ENCODE measurements at places on chromosomes 11 and 22.

DNA sequence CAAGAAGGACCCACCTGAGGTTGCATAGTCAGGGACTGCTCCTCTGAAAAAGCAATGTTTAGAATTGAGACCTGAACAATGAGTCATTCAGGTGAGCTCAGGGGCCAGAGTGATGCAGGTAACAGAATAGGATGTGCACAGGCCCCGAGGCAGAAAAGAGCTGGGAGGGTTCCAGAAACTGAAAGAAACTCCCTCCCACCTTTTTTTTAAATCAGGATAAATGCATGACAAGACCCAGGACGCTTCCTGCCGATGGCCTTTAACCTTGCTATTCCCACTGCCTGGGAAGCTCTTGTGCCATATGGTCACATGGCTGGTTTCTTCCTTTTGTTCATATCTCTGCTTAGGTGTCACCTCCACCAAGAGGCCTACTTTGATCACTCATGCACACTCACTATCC is 214.2 kb upstream of the ZBED5 start:
- DNase-seq, result no peak

DNA sequence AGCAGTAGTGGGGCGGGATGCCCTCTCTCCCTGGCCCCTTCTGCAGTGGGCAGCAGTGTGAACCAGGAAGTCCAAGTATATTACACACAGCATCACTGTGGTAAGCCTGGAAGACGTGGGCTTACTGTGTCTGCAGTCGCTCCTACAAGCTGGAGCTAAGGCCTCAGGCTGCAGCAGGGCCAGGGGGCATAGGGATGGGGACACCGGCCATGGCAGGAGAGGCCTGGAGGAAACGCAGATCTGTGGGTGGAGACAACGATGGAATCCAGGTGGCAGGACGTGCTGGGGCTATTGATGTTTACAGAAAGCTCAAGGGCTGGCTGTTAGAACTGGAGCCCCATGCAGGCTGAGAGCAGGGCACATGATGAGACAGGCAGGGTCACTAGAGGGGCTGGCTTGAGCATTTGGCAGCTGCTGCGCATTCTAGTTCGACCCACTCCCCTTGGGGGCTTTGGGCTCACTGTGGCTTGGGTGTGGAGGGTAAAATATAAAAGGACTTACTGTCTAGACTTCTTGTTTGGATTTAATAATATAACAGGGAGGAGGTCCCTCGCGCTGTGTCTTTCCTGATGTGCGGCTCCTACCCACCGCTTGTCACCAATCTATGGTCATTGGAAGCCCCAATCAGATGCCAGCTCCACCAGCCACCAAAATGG is 539.5 kb downstream of the TBC1D22A start:
- no peak for DNase-seq

- DNase-seq, result no peak
Measured at GRCh38 chr11:98710986-98711385, 309.8 kb upstream of the CNTN5 start.

DNA sequence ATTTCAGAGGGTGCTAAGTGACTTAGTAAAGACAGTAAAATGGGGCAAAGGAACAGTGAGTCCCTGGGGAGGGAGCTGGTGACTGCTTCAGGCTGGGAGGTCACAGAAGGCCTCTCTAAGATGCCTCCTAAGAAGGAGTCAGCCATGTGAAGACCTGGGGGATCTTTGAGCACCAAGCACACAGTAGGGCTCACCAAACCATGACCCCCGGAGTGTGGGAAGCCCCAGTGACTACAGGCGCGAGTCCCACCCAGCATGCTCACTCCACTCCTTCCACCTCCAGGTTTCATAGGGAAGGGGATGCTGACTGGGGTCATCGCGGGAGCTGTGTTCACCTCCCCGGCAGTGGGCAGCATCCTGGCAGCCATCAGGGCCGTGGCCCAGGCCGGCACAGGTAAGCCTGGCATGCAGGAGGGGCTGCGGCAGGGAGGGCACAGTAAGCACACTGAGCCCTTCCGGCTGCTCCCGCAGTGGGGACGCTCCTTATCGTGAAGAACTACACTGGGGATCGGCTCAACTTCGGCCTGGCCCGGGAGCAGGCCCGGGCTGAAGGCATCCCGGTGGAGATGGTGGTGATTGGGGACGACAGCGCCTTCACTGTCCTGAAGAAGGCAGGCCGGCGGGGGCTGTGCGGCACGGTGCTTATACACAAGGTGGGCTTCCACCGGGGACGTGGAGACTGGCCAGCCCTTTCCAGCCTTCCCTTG is 5.9 kb downstream of the TKFC start:
- DNase-seq, result no peak

DNA sequence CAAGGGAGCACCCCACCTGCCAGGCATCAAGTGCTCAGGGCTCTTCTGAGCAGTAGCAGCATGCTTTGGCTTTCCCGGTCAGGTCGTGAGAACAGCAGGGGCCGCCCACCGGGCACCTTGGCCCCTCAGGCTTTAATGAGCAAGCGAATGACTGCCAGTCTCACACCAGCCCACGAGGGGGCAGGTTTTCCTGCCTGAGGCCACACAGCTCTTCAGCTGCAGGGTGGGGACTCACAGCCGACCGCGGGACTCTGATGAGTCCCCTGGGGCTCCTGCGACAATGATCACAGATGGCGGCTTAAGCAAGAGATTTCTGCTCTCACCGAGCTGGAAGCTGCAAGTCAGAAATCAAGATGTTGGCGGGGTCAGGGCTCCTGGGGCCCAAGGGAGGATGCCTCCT is 14.3 kb upstream of the FGF19 start:
- DNase-seq, result no peak

DNA sequence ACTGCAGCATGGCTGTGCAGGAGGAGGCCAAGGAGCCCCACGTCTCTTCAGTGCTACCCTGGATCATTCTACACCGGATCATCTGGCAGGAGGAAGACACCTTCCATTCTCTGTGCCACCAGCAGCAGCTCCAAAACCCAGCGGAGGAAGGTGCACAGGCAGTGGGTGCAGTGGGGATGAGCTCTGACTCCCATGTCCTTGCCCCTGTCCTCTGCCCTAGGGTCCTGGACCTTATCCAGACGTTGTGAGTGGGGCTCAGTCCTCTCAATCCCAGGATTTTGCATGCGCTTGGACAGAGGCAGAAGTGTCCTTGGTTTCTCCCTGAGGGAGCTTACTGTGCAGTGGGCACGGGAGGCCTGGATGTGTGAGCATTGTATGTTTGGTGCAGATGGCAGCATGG is 61.3 kb downstream of the CABIN1 start:
- no peak for DNase-seq

GRCh38 chr11:57407941-57408475 is 17.6 kb upstream of the PRG2 start:
- no peak for DNase-seq

DNA sequence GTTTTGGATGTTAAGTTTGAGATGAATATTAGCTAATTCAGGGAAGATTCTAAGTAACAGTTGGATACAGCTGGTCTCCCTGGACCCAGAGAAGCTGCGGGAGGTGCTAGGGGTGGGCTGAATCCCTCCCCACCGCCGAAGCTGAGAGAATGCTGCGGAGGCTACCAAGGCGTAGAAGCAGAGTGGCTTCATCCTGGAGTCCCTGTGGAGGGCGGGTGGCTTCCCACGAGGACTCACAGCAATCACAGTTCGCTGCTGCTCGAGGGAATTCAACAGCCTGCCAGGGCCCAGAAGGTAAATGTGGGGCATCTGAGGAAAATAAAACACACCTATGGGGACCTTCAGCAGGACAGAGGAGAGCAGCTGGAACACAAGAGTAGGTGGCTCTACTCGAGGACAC is 11.1 kb upstream of the B3GAT1 start:
- no peak for DNase-seq

All from inflammatory macrophage treated with lipopolysaccharide for 4 hours (primary cell).